ENCODE measurements at places on chromosomes 6 and 20.

GRCh38 chr6:36973647-36974046, 12.3 kb downstream of the MTCH1 start:
- no peak for DNase-seq

GRCh38 chr6:37695273-37695672, 2.4 kb downstream of the MDGA1 start:
- no peak for DNase-seq

- no peak for DNase-seq
Measured at GRCh38 chr6:2765896-2766766, 938 bp downstream of the WRNIP1 start.

DNA sequence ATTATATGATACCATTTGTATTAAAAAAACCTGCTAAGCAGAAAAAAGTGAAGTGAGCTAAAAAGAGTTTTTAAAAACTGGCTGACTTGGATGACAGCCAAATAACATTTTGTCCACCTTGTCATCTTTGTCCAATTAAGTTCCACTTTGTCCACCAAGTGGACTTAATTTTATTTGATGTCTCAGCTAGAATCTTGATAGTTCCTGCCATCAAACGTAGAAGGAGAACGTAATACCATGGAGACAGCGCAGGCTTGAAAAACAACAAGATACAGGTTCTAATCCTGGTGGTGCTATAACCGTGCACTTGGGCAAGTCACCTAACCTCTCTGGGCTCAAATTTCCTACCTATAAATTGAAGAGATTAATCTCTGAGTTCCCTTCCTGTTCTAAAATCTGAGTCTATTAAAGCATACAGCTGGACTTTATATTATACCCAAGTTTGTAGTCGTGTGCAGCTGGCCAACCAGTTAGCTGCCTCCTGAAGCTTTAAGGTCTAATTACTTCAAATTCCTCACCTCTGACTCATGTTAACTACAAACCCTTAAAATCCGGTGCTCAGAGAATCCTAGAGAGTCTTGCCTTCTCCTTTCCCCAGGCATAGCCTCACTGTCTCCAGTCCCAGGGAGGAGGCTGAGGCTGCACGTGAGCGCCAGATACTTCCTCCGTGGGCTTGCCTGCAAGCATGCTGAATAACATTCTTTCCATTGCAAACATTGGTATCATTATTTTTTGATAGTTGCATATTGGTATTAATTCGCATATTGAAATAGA, 16.8 kb downstream of the TMEM244 start:
- no peak for DNase-seq

- DNase-seq = no peak
Measured at GRCh38 chr6:1263039-1263849, 48.7 kb upstream of the FOXQ1 start.

- DNase-seq = no peak
Measured at GRCh38 chr6:18752278-18753068, 365.3 kb downstream of the RNF144B start.

GRCh38 chr6:16762550-16763477, 1.6 kb upstream of the ATXN1 start:
- no peak for DNase-seq

GRCh38 chr20:59948212-59948611, 8.0 kb downstream of the FAM217B start:
- no peak for DNase-seq

GRCh38 chr20:48722002-48722731, 105.6 kb downstream of the PREX1 start:
- no peak for DNase-seq

GRCh38 chr20:29419378-29419777, 1838.1 kb upstream of the DEFB115 start:
- no peak for DNase-seq
